ENCODE measurements at places on chromosomes 4 and X.

DNA sequence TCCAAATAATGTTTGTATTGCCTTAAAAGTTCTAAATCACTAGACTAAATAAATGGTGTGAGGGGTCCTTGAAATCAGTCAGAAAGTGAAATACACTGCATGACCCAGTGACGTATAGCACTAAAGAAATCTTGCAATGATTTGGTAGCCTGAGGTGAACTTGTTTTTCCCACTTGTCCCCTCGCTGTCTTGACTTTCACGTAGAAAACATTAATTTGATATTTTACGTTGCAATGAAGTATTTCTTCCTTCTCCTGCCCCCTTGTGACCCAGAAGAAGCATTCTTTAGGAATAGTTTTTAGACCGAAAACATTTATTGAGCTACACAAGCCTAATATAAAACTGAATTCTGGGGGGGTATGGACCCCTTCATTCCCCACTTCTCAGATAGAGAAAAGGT, 3.7 kb downstream of the KLB start:
- no peak for DNase-seq

DNA sequence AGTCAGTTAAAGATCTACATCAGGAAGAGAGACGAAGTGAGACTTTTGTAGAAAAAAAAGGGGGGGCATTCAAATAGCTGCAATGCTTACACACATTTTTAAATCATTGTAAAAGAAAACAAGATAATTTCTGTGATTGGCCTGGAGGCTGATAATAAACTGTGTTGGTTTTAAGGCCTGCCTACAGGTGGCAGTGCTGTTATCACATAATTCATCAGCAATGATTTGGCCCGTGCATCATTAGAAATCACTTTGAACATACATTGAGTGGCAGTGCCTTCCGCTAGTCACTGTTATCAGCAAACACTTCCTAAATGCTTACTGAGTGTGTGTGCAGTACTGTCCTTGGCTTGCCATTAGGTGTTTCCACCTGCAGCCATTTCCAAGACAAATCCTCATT, 831.9 kb downstream of the TRIML1 start:
- no peak for DNase-seq

- peak; percentile 29 for DNase-seq
Observed at GRCh38 chr4:107734120-107734519, 14.1 kb upstream of the PAPSS1 start.

GRCh38 chr4:142414366-142414990, 431.6 kb downstream of the INPP4B start:
- DNase-seq = no peak

- DNase-seq = no peak
Observed at GRCh38 chrX:37846141-37846540, 1.2 kb downstream of the DYNLT3 start.

GRCh38 chrX:108216405-108216804, 124.8 kb downstream of the ATG4A start:
- no peak for DNase-seq
